ENCODE measurements at places on chromosomes 7 and 10. TPM values are rescaled to one million over a fixed set of nuclear protein-coding genes. Genes with fewer than 3 reads are reported as not detected.

The ELAPOR2 gene
- not detected for polyA plus RNA-seq

DNA sequence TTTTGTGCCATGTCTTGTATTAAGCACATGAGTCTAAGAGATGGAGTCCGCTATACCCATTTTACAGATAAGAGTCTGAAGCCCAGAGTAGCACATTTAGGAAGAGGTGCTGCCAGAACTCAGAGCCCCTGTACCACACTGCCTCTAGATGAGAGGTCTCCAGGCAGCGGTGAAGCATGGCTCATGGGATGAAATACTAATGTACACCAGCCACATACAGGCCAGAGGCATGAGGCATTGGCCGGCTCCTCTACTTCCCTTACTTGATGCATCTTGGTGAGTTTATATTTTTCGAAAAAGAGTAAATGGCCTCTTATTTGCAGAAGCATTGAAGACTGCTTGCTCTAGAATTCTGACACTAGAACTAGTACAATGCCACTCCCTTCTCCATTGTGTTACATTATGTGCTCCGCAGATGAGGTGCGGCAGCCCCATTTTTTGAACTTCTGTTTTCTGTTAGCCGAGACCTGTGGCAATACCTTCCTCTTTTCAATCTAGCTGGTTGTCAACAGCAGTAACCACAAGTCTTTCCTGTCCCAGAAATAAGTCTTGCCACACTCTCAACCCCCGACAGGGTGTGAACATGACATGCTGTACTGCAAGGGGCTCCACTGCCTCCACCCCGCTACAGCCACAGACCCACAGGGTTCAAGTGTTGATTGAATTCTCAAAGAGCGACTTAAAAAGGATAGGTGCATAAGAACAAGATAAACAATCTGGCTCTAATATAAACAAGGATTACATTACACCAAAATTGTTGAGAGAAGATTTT is 145.3 kb downstream of the CELF2 start:
- no peaks in the 10 kb centered on the region for H3K27me3 ChIP-seq
- peaks cover 60% of the 10 kb centered on the region for H3K4me1 ChIP-seq
- peak overlapping the region; percentile 99 for H3K27ac ChIP-seq
- H3K4me3 ChIP-seq, result no peak overlapping the region

DNA sequence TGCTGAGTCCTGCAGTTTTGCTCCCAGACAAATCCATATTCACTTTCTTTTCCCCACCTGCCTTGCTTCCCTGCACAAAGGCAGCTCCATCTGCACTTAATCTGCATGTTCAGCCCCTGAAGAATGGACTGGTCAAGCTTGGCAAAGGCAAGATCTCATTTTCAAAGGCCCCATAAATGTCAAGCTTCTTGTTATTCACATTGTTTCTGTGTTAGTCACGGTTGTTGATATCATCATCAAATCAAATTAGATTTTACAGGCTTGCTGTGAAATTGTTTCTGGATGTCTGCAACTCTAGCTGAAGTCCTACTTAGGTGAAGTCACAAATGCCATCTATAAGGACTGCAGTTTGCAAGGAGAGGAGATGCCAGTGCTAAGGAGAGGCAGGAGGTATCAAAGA is 91.0 kb downstream of the GPAM start:
- DNase-seq, result no peak
- H3K36me3 ChIP-seq, result no peaks in the 10 kb centered on the region
- H3K4me3 ChIP-seq, result no peak overlapping the region
- no peak overlapping the region for H3K27ac ChIP-seq

DNA sequence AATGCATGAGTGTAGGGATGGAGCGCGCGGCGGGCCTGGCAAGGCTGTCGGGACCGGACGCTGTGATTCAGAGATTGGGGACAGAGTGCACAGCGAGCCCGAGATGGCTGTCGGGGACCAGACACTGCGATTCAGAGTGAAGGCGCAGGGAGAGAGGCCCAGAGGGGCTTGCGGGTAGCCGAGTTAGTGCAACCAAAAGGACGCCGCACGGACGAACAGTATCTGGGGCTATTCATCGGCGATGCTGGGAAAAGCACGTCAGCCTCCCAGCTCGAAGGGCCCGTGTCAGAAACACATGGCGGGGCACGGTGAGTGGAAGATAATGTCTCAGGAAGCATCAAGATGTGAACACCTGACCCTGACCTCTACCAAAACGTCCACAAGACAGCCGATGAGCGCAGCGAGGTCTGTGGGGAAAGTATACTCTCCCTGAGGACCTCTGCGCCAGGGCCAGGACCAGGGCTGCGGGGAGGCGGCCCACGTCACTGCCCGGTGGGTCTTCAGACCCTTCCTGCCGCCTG is 215.8 kb downstream of the ZMYND11 start:
- H3K36me3 ChIP-seq, result peaks cover 8% of the 10 kb centered on the region
- H3K27me3 ChIP-seq, result no peaks in the 10 kb centered on the region
- no peak overlapping the region for H3K4me3 ChIP-seq
- H3K4me1 ChIP-seq, result peaks cover 5% of the 10 kb centered on the region
- DNase-seq, result no peak

All from naive B cell (primary cell).